ENCODE measurements at places on chromosomes 16 and 17.

GRCh38 chr17:50558941-50559614 is 1.4 kb upstream of the CACNA1G start:
- DNase-seq: no peak

DNA sequence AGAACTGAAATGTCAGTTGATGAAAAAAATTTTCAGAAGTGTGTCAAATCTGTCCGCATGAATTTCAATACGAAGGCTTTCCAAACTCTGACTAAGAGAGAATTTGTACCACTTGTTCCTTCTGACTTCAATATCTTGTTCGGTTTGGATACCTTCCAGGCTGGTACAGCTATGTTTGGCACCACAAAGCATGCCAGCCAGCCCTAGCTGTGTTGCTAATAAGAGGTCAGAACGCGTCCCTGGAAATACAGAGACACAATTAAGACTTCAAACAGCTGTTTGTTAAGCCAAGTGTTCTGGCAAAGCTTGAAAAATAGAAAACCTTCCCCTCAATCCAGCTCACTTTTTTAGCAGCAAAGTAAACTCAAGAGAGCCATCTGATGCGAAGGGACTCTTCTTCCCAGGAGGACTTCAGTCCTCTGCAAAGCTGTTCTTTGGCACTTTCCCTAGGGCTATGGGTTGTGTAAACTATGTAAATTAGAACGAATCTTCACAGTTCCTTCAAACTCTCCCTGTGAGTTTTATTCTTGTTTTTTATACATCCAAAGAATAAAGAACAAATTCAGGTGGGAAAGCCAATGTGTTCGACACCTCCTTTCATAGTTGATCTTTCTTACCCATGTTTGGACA is 35.1 kb downstream of the GRB2 start:
- no peak for DNase-seq

DNA sequence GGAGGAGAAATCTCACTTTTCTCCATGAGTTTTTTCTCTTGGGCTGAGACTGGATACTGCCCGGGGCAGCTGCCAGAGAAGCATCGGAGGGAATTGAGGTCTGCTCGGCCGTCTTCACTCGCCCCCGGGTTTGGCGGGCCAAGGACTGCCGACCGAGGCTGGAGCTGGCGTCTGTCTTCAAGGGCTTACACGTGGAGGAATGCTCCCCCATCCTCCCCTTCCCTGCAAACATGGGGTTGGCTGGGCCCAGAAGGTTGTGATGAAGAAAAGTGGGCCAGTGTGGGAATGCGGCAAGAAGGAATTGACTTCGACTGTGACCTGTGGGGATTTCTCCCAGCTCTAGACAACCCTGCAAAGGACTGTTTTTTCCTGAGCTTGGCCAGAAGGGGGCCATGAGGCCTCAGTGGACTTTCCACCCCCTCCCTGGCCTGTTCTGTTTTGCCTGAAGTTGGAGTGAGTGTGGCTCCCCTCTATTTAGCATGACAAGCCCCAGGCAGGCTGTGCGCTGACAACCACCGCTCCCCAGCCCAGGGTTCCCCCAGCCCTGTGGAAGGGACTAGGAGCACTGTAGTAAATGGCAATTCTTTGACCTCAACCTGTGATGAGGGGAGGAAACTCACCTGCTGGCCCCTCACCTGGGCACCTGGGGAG is 19.1 kb downstream of the NGFR start:
- no peak for DNase-seq

DNA sequence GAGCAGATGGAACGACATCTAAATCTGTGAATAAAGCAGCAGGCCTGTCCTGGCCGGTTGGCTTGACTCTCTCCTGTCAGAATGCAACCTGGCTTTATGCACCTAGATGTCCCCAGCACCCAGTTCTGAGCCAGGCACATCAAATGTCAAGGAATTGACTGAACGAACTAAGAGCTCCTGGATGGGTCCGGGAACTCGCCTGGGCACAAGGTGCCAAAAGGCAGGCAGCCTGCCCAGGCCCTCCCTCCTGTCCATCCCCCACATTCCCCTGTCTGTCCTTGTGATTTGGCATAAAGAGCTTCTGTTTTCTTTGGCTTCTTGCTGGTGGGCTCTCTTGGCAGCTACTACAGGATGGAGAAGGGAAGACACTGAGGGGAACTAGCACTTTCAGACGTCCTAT is 4.1 kb upstream of the RSAD1 start:
- no peak for DNase-seq

DNA sequence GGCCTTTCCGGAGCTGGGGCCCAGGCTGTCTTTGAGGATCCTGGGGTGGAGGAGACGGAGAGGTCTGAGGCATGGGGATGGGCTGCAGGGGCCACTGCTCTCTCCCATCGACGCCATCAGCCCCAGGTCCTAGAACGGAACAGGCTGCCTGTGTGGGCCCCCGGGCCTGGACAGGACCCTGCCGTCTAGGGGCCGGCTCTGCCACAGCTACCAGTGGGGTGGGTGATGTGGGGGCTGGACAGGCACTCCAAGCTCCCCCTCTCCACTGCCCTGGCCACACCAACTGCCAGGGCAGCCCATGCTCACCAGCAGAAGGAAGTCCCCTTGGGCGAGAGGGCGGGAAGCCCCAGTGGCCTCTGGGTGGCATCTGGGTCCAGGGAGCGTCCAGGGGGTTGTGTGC is 37.8 kb downstream of the ENGASE start:
- DNase-seq: no peak

DNA sequence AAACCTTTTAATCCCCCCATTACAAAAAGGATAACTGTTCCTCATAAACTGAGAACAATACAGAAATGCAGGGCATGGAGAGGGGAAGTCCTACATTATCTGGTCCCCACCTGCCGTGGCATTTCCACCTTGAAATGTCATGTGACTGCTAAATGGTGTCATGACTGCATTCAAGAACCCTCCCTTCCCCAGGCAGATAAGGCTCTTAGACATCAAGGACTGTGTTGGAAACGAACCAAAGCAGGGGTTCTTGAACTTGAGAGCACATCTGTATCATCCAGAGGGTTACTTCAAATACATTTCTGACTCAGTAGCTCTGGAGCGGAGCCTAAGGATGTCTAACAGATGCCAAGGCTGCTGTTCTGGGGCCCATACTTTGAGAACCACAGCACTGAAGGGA is 18.4 kb downstream of the CMTM3 start:
- DNase-seq: no peak

DNA sequence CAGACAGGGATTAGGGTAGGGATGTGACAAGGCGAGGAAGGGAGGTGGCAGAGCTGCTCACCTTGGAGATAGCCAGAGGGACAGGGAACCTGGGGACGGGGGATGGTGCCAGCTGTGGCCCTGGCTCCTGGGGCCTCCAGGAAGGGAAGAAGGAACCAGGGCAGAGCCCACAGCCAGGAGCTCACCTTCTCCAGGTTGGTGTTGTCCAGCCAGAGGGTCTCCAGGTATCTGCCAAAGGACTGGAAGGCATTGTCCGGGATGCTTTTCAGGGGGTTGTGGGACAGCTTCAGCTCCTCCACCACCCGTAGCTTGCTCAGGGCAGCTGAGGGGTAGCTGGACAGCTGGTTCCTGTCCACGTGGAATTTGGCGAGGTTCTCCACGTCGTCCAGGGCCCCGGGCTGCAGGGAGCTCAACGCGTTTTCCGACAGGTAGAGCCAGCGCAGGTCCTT is 801 bp downstream of the CHAD start:
- DNase-seq: no peak

DNA sequence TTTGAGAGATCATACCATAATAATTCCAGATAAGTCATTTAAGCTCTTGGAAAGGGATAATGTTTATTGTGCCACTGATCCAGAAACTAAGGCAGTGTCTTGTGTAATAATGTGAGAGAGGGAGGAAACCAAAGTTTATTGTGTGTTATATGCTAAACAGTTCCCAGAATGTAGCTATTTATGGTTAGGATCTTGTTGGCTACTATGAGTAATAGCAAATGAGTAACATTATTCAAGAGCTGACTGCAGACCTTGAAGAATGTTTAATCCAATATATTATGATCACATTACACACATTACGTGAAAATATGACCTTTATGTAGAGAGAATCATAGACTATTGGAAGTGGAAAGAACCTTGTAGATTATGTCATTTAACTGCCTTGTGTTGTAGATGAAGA is 139.5 kb downstream of the BCAS3 start:
- no peak for DNase-seq

GRCh38 chr17:2904135-2904534 is 107.9 kb downstream of the RAP1GAP2 start:
- DNase-seq: no peak

GRCh38 chr16:74773446-74774222 is 986 bp downstream of the FA2H start:
- no peak for DNase-seq

- no peak for DNase-seq
Measured at GRCh38 chr16:67407788-67408452, 8.4 kb downstream of the ZDHHC1 start.

DNA sequence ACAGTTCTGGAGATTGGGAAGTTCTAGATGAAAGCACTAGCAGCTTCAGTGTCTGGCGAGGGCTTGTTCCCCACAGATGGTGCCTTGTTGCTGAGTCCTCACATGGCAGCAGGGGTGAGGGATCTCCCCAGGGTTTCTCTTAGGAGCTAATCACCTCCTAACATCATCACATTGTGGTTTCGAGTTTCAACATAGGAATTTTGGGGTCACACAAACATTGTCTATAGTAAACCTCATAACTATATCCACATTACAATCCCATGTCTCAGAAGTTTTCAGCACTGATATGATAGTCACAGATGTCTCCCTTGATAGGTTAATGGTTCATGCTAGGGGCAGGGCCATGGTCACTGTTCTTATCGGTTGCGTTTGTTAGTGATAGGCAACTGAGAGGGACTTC is 13.8 kb downstream of the CLUAP1 start:
- DNase-seq: no peak

DNA sequence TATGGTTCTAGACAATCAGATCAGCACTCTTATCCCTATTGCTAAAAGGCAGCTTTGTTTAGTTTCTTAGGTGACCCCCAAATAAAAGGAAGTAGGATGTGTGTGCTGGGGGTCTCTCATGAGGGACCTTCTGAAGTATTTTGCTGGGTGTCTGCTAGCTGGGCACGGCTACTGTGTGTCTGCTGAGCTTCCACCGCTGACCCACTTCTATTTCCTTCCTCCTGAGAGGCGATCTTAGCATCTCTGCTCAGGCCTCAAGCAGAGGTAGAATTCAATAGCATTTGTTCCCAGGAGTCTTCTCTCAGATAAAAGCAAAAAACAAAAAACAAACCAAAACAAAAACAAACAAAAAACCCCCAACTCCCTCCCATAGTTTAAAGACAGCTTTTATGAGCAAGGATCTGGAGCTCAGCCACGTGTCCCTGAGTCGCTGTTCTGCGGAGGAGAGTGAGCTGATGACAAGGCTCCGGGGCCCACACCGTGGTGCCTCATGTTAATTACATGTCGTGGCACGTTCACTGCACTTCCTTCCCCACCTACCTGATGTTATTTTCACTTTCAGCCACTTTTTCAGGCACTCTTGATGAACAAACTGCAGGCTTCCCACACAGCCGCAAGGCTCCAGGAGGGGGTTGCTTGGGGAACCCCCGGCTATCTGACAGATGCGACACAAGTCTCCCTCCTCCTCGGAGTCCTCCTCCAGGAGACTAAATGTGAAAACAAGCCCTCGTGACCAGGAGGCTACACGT is 83.5 kb downstream of the MARCHF10 start:
- no peak for DNase-seq

DNA sequence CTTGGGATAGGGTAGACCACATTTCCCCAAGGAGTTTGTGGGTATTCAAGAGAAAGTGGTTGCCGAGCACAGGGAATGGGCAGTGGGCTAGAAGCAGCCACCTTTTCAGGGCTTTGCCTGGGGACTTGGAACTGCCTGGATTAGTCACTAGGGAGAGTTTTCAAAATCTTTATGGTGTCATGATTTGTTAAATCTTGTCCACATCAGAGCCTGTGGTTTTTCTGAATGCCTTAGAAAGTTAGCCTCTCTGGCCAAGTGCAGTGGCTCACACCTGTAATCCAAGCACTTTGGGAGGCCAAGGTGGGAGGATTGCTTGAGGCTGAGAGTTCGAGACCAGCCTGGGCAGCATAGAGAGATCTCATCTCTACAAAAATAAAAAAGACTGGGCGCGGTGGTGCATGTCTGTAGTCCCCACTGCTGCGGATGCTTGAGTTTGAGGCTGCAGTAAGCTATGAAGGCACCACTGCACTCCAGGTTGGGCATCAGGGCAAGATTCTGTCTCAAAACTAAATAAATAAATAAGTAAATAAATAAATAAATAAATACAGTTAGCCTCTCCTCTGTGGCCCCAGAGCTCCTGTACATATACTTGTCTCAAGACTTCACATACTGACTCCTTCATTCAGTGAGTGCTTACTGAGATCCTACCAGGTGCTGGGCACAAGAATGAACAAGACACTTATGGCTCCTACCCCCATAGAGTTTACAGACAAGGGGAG is 76.3 kb upstream of the HNF1B start:
- no peak for DNase-seq

DNA sequence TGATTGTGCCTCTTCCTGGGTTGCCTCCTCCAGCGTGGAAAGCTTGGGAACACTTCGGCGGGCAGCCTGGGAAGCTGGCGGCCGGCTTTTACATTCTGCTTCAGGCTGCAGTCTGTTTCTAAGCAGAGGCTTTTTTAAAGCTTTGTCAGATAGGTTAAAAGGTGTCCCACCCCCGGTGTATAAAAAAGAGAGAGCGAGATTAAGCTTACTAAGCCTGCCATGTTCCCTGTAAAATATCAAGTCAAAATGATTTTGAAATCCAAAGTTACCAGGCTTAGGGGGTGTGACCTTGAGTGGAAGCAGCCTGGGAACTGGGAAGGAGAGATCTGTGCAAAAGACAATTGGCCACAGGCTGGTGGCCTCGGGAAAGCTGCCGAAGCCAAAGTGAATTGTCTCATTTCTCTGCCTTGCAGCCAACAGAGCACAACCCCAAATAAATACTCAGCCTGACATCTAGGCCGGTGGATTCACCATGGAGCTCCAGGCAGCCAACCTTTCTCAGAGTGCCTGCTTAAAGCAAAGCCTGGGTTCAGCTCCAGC is 254.5 kb downstream of the FTO start:
- no peak for DNase-seq

GRCh38 chr16:49281480-49281842 is at the start of gene CBLN1:
Gene CBLN1, minus strand, starts transcription at chr16:49281838. Its CDS starts 373 bp downstream, at chr16:49281465.
- DNase-seq: no peak

DNA sequence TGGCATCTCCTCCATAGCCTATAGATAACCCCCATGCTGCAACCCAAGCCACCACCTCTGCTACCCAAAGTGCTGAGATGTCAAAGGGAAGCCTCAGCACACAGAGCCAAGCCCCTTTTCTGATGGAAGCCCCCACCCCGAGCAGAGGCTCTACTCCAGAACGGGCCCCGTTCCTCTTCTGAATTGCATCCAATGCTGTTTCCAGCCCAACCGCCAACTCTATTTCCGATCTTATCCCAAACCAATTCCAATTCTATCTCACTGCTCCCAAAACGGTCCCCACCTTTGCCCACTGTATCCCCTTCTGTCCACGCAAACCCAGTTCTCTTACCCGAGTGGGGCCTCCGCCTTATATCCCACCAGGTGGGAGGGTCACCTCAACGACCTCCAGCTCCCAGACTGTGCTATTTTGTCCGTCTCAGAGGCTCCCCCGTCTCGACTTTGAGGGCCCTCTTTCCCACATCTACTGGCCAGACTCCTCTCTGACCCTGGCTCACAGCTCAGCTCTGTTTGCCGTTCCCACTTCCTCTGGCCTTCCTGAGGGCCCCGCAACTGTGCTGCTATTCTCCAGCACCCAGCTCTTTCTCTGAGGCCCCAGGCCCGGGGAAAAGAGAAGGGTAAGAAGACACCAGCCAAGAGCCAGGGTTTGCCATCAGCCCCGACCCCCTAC is 487 bp downstream of the SRL start:
- no peak for DNase-seq

GRCh38 chr16:577796-578195 is 8.0 kb downstream of the PIGQ start:
- DNase-seq: no peak

GRCh38 chr17:3012926-3013581 is 50.4 kb downstream of the OR1D5 start:
- peak; percentile 21 for DNase-seq
